Glomerular endothelial cell (primary cell): ENCODE measurements at places on chromosomes 6 and 20. TPM values are rescaled to one million over a fixed set of nuclear protein-coding genes. Genes with fewer than 3 reads are reported as not detected.

The CLPSL1 gene
- total RNA-seq = not detected in 2 replicates

The NDRG3 gene
- total RNA-seq = 21.0 and 25.6 TPM in 2 replicates

The TNFRSF6B gene
- 96.8 and 186 TPM in 2 replicates for total RNA-seq

The BHLHE23 gene
- total RNA-seq = not detected in 2 replicates

The SLC22A16 gene
- not detected in 2 replicates for total RNA-seq

The COL10A1 gene
- not detected in 2 replicates for total RNA-seq

The COL12A1 gene
- 49.3 and 97.3 TPM in 2 replicates for total RNA-seq

DNA sequence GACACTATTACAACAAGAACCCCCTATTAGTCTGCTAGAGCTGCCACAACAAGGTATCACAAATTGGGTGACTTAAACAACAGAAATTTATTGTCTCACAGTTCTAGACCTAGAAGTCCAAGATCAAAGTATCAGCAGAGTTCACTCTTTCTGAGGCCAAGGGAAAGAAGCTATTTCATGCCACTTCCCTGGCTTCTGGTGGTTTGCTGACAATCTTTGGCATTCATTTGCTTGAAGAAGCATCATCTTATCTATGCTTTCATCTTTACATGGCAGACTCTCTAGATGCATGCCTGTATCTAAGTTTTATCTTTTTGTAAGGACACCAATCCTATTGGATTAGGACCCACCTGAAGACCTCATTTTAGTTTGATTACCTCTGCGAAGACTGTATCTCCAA lies 296.8 kb upstream of the MARCKS start:
- no peak for DNase-seq

DNA sequence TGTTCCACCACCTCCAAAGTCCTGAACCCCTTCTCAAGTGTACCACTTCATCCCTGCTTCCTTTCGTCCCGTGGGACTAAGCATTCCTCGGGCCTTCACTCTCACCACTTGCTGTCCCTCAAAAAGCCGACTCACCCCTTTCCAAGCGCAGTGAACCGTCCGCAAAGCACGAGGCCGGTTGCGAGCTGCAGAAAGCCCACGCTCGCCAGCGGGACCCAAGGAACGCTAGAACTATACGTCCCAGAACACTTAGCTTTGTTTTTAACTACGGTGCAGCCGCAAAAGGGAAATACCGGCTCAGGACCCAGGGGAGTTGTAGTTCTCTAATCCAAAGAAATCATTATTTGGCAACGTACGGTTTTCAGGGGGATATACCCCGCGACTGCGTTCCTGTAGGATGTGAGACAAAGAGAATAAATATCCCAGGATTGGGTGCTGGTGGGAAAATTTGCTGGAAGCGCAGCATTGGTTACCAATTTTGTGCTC lies 416 bp upstream of the POLR1H start:
- DNase-seq = no peak

DNA sequence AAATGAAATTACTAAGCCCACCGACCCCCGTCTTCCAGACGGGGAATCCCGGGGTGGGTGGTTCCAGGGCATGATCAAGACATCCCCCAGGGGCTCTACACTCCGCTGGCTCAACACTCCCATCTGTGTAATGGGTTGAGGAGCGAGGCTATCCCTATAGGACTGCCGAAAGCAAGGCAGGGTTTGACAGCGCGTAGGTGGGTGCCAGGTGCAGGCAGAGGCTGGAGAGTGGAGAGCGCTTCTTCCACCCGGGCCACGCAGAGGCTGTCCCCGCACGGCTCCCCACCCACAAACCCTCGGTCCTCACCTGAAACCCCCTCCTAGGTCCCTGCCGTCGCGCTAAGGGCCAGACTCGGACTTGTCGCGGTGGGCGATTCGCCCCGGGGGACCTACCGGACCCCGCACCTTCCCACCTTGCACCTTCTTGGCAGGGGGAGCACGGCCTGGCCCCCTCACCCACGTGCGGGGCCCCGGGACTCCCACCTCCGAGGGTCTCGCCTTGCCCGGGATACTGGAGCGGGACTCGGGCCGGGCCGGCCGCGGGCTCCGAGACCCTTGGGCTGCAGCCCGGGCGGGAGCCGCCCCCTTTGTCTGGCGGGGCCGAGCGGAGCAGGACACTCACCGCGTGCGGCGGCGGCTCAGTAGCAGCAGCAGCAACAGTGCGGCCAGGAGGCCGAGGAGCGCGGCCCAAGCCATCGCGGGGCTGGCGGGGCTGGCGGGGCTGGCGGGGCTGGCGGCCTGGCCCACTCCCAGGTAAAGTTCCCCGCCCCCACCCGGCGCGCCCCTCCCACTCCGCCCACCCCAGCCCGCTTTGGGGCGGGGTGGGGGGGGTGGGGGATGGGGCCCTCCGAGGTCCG lies at the start of gene PTGIS:
Gene PTGIS, minus strand, starts transcription at position 717 of the 857 bp plus-strand sequence. Its CDS starts 21 bp downstream, at position 696.
- no peak for DNase-seq

- no peak for DNase-seq
Observed at GRCh38 chr6:117918454-117918853, 11.4 kb downstream of the SLC35F1 start.
